ENCODE measurements at places on chromosomes 1 and 21.
A peak's percentile ranks its signal among the peaks of the same experiment; 100 is the strongest.

GRCh38 chr1:211174375-211174774 is 40.4 kb upstream of the KCNH1 start:
- DNase-seq = no peak

- DNase-seq = no peak
Observed at GRCh38 chr1:13593511-13594131, 10.0 kb downstream of the PDPN start.

- DNase-seq = no peak
Observed at GRCh38 chr1:59595774-59596173, 219.0 kb upstream of the HOOK1 start.

GRCh38 chr1:201946224-201946908 is at the start of gene LMOD1:
Gene LMOD1, minus strand, starts transcription at chr1:201946548. Its CDS starts 208 bp downstream, at chr1:201946340.
- DNase-seq = no peak

DNA sequence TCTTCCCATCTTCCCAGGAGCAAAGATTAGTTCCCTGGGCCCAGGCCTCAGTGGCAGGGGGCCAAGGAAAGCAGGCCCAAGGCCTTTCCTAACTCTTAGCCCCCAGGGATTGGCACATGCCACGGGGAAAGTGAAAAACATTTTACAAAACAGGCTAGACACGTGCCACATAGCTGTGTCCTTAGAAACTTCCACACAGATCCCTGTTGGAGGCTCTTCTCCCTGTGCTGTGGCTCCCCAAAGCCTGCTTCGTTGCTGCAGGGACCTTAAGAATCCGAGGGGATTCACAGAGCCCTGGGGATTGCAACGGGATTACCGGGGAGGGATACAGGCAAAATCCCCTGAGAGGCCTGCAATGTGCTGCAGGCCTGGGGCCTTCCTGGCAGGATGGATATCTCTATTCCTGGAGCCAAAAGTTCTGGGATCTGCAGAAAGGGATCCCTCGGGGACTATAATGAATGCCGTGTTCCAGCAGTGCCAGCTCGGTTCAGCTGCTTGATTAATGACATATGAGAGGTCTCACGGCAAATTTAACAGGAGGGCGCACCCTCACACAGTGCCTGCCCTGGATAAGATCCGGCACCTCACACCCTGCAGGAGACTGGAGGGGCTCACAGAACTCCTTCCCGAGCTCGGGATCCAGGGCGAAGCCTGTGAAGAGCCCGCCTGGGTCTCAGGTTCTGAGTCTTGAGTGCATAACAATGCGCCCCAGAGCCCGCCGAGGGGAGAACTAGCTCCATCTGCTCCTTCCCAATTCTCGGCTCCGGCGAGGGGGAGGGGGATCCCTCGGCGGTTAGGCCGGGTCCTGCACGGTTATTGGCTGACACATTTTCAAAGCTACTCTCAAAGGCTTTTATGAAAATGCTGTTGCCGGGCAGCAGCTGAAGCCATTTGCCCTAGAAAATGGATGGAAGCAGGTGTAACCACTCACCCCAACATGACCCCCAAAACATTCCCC is 15.3 kb upstream of the RGS8 start:
- DNase-seq = no peak

- DNase-seq = no peak
Observed at GRCh38 chr1:102891868-102892625, 216.3 kb downstream of the COL11A1 start.

- DNase-seq = no peak
Observed at GRCh38 chr1:12063141-12064072, at the start of gene TNFRSF8. Gene TNFRSF8, plus strand, starts transcription at chr1:12063303. Its CDS starts 296 bp downstream, at chr1:12063599.

- no peak for DNase-seq
Observed at GRCh38 chr1:58763214-58763613, 20.6 kb downstream of the JUN start.

DNA sequence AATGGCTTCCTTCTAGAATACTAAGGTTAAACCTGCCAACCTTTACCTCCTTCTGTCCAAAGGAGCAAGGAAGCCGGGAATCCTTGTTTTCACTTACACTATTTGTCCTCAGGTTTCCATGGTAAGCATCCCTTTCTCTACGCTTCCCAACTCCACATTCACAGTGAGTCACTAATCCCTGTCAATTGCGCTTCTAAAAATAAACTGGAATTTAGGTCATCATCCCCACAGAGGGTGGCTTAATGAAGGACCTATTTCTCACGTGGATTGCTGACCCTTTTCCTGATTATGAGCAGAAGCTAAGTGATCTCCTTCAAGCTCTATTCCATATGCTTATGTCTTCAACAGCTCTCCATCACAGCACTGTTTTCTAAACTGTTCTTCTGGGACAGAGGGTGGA is 39.9 kb upstream of the ABCA4 start:
- no peak for DNase-seq

- no peak for DNase-seq
Observed at GRCh38 chr1:117479086-117479485, 111.8 kb downstream of the MAN1A2 start.

- DNase-seq = no peak
Observed at GRCh38 chr1:241330619-241331327, 26.2 kb downstream of the RGS7 start.

DNA sequence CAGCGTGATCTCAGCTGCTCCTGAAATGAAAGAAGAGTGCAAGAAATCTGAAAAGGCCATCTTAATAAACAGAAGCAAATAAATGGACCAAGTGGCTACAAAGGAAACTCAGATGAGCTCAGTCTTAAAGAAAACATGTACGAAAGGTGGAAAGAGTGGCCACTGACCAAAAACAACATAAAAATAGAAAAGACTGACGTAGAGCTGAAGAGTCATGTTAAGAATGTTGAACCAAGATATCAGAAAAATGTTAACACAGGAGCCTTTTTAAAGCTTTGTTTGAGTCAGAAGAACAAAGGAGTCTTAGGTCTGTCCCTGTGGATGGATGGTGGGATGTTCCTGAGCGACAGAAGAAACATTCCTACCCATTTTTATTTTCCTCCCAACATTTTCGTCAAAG is 30.8 kb upstream of the ZNF648 start:
- DNase-seq = no peak

GRCh38 chr1:1625404-1625775 is 6.6 kb upstream of the MMP23B start:
- no peak for DNase-seq

DNA sequence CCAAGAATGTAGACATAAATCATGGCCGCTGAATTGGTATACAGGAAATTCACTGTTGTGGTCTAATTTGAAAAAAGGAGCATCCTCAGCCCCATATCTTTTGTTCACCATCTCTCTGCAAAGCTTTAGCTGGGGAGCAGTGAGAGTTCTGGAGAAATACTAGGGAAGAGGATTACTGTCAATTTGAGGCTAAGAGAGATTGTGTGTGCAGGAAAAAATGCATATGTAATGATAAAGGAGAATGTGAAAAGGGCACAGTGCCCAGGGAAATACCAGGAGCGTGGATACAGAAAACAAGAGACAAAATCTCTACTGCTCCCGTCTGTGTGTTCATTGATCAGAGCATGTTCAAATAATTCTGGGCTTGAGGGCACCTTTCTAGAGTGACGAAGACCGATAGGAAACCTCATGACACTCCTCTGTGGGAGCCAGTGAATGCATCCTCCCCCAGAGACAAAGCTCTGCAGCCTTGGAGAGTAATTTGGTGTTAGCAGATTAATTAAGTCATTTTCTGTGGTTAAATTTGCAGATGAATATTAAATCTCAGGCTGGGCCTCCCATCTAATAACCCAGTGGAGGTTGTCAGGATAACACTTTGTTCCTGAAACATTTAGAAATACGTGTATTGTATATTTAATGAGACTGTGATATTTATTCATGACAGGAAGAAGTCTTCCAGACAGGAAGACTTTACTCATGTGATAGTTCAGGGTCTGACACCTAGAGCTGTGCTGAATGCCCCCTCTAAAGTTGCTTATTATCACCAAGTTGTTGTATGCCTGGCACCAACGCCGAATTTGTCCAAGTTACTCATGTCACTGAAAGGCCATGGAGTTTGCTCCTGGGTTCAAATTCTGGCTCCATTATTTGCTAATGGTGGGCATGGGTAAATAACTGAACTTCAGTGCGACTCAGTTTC is 287.3 kb upstream of the SGIP1 start:
- no peak for DNase-seq

GRCh38 chr1:10498231-10498630 is 23.5 kb downstream of the PEX14 start:
- no peak for DNase-seq

GRCh38 chr1:154418062-154418921 is 13.1 kb downstream of the IL6R start:
- no peak for DNase-seq

DNA sequence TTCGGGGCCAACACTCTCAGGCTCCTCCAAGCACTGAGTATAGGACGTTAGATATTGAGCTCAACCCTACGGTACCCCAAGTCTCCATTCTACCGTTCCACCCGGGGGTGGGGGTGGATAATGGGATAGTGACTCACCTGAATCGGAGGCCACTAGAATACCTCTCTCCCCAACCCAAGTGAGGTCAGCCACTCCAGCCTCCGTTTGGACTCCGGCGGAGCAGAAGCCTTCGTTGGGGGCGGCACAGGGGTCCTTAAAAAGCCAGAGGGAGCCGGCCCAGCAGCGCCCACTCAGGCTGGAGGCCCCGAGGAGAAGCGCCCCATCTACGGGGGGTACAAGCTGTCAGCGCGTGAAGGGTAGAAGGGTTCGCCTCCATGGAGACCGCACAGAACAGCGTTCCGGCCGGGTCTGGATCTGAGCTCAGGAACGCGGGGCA is 556 bp downstream of the WDR77 start:
- DNase-seq = peak; percentile 8

DNA sequence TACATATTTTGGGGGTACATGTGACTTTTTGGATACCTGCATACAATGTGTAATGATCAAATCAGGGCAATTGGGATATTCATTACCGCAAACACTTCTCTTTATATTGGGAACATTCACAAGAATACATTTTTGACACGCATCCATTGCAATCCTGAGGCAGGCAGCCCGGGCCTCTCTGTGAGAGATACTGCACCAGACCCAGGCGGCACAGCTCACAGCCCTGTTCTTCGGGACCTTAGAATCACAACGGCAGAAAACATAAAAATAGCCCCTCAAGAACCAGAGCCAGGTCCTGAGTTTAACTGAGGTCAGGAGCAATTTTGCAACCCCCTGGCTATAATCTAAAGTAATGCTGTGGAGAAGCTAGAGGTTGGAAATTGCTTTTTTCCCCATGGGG is 90.8 kb upstream of the PGBD5 start:
- DNase-seq = no peak
